ENCODE measurements at places on chromosomes 12 and 14.

GRCh38 chr14:77302926-77303325, 17.8 kb downstream of the POMT2 start:
- DNase-seq = no peak

DNA sequence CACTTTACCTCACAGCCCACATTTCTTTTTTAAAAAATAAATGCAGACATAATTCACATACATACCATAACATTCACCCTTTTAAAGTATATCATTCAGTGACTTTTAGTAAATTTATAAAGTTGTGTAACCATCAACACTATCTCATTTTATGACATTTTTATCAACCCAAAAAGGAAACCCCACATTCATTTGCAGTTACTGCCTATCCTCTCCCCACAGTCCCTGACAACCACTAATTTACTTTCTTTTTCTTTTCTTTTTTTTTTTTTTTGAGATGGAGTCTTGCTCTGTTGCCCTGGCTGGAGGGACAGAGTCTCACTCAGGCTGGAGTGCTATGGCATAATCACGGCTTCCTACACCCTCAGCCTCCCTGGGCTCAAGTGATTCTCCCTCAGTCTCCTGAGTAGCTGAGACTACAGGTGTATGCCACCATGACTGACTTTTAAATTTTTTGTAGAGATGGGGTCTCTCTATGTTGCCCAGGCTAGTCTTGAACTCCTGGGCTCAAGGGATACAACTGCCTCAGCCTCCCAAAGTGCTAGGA, 1.5 kb upstream of the EP400 start:
- no peak for DNase-seq

- DNase-seq = no peak
Measured at GRCh38 chr12:54980341-54980740, 4.2 kb downstream of the TESPA1 start.

GRCh38 chr12:8887285-8887715, 27.0 kb upstream of the PHC1 start:
- DNase-seq = no peak

GRCh38 chr12:121799156-121799841, 4.5 kb upstream of the SETD1B start:
- DNase-seq = no peak

GRCh38 chr12:115155665-115156645, 472.0 kb upstream of the TBX3 start:
- DNase-seq = no peak

- no peak for DNase-seq
Measured at GRCh38 chr14:105430565-105430964, 10.9 kb downstream of the MTA1 start.

DNA sequence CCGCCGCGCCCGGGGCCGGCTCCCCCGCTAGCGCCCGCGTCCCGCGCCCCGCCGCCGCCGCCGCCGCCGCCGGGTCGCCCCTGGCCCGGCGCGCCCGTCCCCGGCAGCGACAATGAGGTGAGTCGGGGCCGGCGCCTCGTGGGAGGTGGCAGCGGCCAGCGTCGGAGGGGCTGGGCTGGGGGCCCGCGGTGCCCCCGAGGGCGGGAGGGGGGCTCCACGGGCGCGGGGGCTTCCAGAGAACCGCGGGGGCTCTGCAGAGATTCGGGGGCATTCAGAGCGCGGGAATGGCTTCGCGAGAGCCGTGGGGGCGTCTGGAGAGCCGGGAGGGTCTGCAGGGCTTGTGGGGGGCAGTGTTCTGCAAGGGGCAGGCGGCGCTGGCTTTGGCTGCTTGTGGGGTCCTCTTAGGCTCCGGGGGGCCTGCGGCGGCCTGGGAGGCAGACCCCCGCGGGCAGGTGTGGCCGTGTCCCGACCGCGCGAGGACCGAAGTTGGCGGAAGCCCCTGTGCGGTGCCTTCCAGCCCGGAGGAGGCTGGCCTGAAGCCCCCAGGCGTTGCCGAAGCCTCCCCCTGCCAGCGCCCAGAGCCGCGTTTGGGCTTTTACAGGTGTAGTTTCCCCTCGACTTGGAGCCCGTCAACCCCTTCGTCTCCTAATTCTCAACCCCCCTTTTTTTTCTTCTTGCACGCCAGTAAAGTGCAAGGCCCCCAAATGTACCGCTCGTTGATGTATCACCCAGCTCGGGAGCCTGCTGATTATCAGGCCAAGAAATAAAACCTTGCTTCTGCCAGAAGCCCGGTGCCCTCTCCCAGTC, 93.1 kb upstream of the EVL start:
- DNase-seq = peak; percentile 51

GRCh38 chr12:18428416-18428815, 167.1 kb downstream of the PIK3C2G start:
- no peak for DNase-seq

GRCh38 chr14:100019156-100019744, 46.0 kb upstream of the EVL start:
- no peak for DNase-seq

DNA sequence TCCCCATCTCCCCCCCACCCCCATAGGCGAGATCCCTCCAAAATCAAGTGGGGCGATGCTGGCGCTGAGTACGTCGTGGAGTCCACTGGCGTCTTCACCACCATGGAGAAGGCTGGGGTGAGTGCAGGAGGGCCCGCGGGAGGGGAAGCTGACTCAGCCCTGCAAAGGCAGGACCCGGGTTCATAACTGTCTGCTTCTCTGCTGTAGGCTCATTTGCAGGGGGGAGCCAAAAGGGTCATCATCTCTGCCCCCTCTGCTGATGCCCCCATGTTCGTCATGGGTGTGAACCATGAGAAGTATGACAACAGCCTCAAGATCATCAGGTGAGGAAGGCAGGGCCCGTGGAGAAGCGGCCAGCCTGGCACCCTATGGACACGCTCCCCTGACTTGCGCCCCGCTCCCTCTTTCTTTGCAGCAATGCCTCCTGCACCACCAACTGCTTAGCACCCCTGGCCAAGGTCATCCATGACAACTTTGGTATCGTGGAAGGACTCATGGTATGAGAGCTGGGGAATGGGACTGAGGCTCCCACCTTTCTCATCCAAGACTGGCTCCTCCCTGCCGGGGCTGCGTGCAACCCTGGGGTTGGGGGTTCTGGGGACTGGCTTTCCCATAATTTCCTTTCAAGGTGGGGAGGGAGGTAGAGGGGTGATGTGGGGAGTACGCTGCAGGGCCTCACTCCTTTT, 2.7 kb downstream of the GAPDH start:
- no peak for DNase-seq

DNA sequence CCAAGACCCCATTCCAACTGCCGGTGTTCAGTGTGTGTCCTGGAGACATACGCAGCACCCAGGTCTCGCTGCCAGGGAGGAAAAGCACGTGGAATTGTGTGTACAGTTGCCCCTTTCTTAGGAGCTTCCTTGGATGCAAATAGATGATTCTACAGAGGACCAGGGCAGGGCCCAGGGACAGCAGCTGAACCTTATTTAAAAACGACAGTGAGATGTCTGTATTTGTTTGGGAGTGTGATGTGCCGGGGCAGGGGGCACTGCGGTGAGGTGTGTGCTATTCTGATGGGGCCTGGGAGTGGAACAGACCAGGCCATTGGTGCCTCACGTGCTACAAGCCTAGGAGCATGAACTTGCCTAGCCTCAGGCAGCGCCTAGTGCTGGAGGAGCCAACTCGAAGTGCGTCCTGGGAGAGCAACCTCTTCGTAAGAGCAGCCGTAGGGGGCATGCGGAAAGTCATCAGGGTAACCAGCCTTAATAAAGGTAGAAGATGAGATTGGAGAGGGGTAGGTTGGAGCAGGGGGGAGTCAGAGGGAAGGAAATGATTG, 98.3 kb upstream of the ESRRB start:
- no peak for DNase-seq

DNA sequence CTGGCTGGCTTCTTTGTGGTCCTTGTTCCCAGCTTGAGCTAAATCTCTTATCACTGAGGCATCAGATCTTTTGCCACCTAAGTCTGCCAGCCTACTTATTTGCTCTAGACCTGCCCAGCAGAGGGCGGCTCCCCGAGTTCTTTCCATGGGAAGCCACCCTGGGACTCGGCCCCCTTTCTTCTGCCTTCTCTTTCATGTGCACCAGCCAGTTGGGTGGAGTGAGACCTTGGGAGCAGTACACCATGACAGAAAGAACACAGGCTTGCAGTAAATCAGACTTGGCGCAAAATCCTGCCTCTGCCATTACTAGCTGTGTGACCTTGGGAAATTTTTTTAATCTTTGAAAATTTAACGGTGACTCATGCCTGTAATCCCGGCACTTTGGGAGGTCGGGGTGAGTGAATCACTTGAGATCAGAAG, 7.4 kb downstream of the SMAGP start:
- DNase-seq = no peak

- DNase-seq = no peak
Measured at GRCh38 chr12:105253866-105254513, 18.0 kb upstream of the APPL2 start.

GRCh38 chr12:44154128-44154527, 318.2 kb downstream of the TMEM117 start:
- no peak for DNase-seq

DNA sequence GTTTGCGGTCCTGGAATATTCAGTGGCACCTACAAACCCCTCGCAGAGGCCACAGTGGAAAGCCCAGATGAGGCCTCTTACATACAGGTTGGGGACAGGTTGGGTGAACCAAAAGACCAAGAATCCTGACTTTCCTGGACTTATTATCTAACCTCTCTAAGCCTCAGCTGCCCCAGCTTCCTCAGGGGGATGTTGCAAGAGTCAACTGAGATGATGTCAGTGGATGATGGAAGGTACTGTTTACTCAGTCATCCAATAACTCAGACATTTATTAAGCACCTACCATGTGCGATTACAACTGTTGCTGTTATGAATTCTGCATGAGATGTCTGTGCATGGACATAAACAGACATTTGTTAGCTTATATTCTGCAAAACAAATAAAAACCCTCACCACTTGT, 72.8 kb downstream of the RFX4 start:
- DNase-seq = no peak

DNA sequence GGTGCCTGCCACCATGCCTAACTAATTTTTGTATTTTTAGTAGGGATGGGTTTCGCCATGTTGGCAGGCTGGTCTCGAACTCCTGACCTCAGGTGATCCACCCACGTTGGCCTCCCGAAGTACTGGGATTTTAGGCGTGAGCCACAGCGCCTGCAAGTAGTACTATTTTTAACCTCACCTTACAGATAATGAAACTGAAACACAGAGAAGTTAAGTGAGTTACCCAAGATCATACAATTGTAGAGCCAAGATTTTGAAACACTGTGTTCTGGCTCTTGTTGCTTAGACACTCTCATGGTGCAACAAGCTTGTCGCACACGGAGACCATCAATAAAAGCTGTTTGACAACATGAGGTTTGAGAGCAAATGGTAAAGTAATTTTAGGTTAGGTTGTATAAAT, 159.1 kb upstream of the LMNTD1 start:
- DNase-seq = no peak

DNA sequence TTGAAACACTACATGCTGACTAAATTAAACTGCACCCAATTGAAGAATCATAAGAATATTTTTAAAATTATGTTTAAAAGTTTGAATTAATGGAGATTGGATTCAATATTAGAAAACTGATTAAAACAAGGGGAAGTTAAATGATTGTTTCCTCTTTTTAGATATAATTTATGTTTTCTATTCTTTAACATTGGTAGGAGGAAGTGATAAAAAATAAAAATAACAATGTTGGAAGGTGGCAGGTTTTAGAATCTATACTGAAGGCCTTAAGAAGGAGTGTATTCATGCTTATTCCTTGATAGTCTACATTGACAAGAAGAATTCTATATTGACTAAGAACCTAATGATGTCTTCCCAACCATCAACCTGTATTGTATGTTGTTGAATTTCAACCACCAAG, 168.1 kb downstream of the PDZRN4 start:
- DNase-seq = no peak

GRCh38 chr12:85155791-85156190, 119.6 kb downstream of the LRRIQ1 start:
- DNase-seq = no peak

- no peak for DNase-seq
Measured at GRCh38 chr12:117063162-117063911, 35.9 kb downstream of the TESC start.

GRCh38 chr14:95871531-95871930, 5.1 kb upstream of the TUNAR start:
- no peak for DNase-seq

- peak; percentile 64 for DNase-seq
Measured at GRCh38 chr14:70821584-70822529, 12.5 kb upstream of the MAP3K9 start.

DNA sequence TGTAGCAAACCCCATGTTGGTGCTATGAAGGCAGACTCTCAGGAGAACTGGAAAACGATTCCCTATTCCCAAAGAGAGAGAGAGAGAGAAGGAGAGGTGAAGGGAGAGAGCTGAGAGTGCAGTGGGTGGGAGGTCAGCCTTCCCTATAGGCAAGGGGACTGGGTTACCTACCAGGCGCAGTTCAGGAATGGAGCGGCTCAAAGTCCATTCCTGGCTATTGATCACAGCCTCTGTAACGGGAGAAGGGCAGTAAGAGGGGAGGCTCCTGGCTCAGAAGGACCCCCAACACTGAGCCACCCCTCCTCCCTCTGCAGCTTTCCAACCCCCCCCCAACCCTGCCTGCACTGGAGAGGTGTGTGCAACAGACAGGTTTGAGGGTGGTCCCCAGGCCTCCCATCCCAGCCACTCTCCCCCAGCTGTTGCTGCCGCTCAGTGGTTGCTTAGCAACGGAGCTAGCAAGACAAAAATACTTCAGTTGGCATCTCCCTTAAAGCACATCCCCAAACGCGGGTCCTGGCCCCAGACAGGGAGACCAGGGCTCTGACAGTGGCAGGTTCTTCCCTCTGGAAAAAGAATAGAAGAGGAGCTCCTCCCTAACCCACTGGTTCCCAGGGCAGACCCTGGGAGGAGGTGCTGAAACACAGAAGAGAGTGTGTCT, 3.2 kb downstream of the AGAP2 start:
- no peak for DNase-seq

- no peak for DNase-seq
Measured at GRCh38 chr12:46965880-46966279, 113.5 kb upstream of the PCED1B start.

DNA sequence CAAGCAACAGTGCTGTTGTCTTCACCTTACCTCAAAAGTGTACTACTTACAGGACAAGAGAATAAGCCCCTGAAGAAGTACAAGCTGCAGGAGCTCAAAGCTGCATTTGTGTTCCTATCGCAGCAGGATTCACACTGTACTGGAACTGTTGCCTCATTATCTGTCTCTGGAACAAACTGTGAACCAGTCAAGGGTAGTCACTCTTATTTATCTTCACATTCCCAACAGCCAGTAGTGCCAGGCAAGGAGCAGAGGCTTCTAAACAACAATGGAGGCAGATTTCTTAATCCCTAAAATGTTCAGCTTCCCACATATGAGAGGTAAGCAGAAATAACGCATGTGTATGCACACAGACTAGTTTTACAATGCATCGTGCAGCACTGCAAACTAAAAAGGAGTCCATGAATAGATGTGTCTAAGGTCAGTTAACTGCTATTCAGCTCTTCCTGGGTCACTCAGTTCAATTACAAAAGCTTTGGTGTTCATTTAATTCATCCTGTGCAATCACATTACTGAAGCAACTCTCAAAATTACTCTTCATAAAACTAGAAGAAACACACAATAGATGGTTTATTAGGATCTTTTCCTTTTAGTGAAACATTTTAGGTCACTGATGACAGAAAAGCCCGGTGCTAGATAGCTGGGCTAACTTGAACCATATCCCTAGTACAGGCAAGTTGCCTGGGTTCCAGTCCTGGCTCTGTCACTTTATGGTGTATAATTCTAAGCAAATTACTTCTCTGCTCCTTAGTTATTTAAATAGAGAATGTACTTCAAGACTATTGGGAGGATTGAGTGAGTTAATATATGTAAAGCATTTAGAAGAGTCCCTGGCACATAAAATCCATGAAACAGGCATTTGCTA, 2.7 kb downstream of the APPL2 start:
- DNase-seq = no peak

- DNase-seq = no peak
Measured at GRCh38 chr12:47744005-47744651, 14.6 kb downstream of the RAPGEF3 start.

- no peak for DNase-seq
Measured at GRCh38 chr14:87013583-87013982, 979.4 kb downstream of the GALC start.

Data from mesothelial cell of epicardium (in vitro differentiated cells).